ENCODE measurements at places on chromosomes 4 and X.

- DNase-seq: no peak
Measured at GRCh38 chr4:126369076-126369475, 1054.3 kb downstream of the FAT4 start.

DNA sequence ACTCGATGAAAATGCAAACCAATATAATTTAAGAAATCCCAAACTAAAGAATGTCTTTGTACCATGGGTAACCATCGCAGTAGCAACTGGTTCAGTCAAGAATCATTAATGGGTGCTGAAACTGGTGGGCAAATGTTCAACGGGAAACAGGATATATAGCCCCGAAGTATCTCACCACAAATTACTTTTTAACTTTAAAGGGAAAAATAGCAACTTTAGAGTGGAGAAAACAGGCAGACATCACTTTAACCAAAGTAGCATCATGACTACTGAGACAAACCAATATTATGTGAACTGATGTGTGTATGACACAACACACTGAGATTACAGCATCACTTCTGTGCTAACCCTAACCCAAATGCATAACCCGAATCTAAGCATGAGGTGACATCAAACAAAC, 33.8 kb upstream of the SLAIN2 start:
- DNase-seq: no peak

DNA sequence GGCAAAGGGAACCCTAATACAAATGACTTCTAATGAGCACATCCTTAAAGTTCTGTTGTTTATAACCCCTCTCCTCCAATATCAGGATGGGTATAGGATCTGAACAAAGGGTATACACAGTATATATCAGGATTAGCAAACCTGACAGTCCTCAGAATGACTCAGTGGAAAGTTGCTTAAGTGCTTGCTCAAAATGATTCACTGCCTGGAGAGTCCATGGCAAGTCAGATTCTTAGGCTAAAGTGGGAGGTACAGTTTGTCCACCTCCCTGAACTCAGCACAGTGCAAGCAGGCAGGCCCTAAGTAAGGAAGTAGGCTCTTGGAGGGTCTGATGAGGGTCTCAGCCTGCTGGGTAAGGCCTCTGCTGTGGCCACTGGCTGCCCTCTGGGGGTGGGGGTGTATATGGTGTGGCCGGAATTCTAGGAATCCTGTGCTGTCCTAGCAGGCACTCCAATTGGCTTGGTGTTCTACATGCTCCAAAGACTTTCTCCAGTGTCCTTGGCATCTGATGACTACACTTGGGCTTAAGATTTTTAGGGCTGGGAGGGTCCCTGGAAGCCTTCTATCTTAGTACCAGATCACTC, 54.3 kb downstream of the CHRDL1 start:
- no peak for DNase-seq

- DNase-seq: no peak
Measured at GRCh38 chr4:8860892-8861575, 10.6 kb downstream of the HMX1 start.

GRCh38 chrX:152170621-152171020, 32.2 kb upstream of the MAGEA10 start:
- no peak for DNase-seq

GRCh38 chr4:135966936-135967335, 1565.4 kb downstream of the PCDH18 start:
- no peak for DNase-seq

GRCh38 chrX:51395810-51396728, 63.4 kb downstream of the NUDT10 start:
- peak; percentile 56 for DNase-seq

- no peak for DNase-seq
Measured at GRCh38 chr4:722169-722725, 16.6 kb downstream of the PCGF3 start.

DNA sequence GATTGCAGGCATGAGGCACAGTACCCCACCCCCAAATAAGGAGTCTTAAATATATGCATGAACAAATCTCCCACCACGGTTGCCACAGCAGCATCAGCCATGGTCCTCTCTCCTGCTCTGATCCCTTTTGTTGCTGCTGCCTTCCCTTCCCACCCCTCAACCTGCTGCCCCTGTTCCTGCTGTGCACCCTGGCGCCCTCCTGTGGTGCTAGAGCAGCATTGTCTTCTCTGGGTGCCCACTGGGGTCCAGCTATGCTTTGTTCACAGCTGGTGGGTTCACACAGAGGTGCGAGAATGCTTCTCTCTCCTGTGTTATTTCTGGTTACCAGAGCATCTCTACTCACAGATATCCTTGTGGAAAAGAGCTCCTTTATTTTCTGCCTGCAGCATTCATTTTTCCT, 116.2 kb downstream of the GATB start:
- DNase-seq: no peak

- DNase-seq: no peak
Measured at GRCh38 chr4:176761872-176762271, 30.9 kb downstream of the VEGFC start.
